ENCODE measurements at places on chromosomes 2 and 18. TPM values are rescaled to one million over a fixed set of nuclear protein-coding genes. Genes with fewer than 3 reads are reported as not detected.

DNA sequence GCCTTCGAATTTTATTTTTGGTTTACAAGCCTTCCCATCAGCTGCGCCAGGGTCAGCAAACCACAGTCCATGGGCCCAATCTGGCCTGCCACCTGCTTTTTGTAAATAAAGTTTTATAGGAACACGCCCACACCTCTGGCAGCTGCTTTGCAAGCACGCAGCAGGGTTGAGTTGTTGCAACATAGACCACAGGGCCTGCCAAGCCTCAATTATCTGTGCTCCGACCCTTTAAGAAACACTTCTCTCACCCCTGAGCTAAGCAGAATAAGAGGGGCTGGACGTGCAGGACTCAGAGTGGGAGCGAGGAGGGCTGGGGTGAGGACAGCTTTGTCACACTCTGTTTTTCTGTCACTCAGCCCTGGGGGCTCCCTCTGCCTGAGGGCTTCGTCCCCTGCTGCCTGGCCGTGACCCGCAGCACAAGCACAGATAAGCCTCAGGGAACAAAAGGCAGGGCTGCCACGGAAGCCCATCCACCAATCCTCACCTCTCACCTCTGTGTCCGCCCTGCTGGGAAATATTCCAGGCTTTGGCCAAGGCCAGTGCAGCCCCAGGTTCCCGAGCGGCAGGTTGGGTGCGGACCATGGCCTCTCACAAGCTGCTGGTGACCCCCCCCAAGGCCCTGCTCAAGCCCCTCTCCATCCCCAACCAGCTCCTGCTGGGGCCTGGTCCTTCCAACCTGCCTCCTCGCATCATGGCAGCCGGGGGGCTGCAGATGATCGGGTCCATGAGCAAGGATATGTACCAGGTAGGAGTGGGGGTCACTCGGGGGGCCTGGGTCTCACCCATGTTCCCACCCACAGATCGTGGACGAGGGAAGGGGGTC lies at the start of gene AGXT:
Gene AGXT (plus strand): TSS at position 539 of the 823 bp plus-strand sequence. CDS start 42 bp downstream, at position 581.
- peak; percentile 22 for DNase-seq

DNA sequence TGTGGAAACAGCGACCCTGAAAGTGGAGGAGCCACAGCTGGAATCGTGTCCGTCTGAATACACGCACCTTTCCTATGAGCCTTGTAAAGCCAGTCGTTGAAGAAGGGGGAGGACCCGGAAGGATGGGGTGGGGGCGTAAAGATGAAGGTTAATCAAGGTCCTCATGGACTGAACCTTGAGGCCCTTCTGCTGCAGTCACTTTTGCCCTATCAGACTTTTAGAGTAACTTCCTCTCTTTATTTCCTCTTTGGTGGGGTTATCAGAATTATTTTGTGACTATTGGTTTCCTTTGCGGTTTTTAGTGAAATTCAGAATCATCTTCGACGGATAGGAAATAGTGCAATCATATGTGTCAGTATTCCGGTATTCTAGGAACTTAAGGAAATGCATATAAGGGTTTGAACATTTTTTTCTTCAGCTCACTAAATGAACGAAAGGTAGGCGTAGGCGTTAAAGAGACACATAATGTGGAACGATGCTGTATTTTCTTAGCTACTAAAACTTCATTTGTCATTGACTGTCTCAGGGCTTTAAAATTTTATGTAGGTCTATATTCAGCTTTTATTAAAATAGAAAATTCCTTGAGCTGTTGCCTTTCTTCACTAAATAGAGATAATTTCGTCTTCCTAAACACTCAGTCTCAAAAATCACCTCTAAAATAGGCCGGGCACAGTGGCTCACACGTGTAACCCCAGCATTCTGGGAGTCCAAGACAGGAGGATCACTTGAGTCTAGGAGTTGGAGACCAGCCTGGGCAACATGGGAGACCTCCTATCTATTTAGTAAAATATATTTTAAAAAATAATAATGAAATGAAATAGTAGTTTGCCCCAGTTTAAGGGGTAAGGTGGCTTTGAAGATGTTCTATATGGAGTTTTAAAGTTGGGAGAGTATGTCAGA lies 1.4 kb upstream of the YES1 start:
- DNase-seq: peak; percentile 47

- DNase-seq: no peak
Measured at GRCh38 chr2:102283996-102284395, 27.4 kb upstream of the IL1RL1 start.

DNA sequence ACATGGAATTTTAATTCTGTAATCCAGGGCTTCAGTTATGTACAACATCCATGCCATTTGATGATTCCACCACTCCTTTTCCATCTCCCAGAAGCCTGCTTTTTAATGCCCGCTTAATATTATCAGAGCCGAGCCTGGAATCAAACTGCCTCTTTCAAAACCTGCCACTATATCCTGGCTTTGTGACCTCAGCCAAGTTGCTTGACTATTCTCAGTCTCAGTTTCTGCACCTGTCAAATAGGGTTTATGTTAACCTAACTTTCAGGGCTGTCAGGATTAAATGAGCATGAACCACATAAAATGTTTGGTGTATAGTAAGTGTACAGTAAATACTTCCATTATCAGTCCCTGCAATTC lies 108.7 kb downstream of the XRCC5 start:
- no peak for DNase-seq

Gene CHMP1B
- 64.9 TPM for polyA plus RNA-seq

Gene UGT1A3
- polyA plus RNA-seq: 5.1 TPM
